ENCODE measurements at places on chromosomes 6 and 20.

DNA sequence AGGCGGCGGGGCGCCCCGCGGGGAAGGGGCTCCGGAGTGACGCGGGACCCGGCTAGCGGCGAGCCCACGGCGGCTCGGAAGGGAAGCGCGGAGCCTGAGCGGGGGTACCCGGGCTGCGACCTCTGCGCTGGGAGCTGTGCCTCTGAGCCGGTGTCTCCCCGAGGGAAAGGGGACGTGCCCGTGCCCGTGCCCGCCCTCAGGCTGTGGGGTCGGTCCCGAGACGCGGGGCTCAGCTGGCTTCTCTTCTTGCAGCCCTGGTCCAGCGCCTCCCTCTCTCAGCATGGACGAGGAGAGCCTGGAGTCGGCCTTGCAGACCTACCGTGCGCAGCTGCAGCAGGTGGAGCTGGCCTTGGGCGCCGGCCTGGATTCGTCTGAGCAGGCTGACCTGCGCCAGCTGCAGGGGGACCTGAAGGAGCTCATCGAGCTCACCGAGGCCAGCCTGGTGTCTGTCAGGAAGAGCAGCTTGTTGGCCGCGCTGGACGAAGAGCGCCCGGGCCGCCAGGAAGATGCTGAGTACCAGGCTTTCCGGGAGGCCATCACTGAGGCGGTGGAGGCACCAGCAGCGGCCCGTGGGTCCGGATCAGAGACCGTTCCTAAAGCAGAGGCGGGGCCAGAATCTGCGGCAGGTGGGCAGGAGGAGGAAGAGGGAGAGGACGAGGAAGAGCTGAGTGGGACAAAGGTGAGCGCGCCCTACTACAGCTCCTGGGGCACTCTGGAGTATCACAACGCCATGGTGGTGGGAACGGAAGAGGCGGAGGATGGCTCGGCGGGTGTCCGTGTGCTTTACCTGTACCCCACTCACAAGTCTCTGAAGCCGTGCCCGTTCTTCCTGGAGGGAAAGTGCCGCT is 686 bp downstream of the ZGPAT start:
- DNase-seq = peak; percentile 33

DNA sequence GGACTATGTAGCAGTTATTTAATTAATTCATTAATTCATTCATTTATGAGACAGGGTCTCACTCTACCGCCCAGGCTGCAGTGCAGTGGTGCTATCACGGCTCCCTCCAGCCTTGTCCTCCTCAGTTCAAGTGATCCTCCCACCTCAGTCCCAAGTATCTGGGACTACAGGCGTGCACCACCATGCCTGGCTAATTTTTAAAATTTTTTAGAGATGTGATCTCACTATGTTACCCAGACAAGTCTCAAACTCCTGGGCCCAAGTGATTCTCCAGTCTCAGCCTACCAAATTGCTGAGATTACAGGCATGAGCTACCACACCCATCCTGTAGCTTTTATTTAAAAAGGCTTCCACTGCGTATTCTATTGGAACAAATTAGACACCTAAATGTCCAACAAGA is 23.4 kb downstream of the SRPK1 start:
- no peak for DNase-seq

DNA sequence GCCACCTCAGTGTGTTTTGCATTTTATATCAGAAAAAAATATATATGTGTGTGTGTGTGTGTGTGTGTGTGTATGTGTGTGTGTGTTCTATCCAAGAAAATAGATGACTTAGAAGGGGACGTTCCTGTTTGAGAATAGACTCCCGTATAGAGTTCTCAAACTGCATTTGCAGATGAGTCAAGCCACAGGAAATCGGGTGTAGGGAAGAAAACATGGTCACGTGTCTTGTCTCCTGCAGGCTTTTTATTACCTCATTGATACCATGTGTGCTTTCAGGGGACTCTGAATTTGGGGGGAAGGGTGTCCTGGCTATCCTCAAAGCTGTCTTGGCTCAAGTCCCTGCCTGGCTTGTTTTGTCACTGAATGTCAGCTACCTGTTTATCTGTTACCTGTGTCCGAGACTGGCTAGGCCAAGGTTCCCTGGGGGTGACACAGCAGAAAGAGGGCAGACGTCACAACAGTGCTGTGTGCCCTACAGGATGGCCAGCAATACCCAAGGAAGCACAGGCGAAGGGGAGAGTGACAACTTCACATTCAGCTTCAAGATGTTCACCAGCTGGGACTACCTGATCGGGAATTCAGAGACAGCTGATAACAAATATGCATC is 55.7 kb upstream of the NOP56 start:
- no peak for DNase-seq

DNA sequence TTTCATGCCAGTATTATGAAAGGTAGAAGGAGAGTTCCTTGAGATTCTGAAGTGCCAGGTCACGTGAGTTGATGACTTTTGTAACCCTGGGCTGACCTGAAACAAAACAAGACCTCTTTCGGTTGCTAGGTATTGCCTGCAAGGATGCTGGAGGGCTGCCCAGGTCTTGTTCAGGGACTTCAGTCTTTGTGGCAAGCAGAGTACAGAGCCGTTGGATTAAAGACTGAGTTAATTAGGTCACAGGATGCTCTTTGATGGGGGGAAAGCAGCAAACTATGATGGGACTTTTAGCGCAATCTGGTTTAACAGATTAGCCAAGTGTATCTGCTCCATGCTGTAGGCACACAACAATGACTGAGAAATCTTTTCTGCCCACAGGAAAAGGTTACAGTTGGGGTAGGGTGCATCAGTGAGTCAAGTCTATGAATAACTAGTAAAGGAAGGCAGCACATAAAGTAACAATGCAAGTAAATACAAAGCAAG is 12.8 kb upstream of the ELOVL5 start:
- peak; percentile 50 for DNase-seq

GRCh38 chr6:39091220-39091619 is 23.8 kb downstream of the SAYSD1 start:
- DNase-seq = no peak

DNA sequence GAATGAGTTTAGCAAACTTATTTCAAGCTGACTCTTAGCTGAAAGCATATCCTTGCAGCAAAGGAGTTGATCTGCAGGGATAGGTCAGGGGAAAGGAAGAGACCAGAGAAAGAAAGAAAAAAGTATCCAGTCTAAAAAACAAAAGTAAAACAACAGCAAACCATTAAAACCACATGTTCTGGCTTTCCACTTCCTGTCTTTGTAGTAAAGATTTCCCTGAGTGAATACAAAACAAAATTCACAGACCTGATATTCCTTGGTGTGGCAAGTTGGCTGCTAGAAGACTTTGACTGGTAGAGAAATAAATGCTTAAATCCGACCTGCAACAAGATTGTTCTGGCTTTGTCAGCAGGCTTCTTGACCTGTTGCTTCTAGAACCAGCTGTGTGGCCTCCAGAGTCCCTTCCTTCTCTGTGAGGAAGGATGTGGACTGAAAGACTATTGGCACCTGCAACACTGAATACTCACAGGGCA is 23.4 kb upstream of the MCM3 start:
- DNase-seq = no peak

DNA sequence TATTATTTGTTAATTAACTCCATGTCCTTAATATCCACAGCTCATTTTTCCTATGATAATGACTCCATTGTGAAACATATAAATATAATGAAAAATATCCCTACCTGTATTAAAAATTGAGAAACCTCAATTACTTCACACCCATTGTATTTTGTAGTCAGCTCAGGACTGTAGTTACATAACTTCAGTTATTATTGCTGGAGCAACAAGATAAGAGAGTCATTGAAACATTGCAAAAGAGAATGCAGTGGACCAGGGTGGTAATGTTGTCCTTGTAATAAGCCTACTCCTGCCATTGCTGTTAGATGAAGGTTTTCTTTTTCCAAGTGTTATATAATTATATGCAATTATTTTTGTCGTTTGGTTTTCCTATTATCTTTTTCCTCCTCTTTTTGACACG is 184.4 kb downstream of the PRL start:
- DNase-seq = no peak

DNA sequence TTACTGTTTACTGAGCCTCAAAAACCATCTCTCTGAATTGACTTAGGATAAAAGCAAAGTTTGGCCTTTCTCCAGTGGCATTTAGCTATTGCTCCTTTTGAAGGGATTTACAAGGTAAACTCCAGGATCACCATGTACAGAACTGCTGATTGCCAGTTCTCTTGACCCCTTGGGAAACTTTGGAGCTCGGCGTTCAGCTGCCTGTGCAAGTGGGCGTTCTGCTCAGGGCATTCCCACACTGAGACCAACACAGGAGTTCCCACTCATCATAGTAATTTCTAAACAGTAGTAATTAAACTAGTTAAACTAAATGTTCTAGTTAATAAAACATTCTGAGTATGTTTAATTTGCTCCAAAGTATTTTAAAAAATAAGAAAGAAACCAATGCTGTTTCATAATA is 14.9 kb downstream of the KCNQ5 start:
- no peak for DNase-seq

DNA sequence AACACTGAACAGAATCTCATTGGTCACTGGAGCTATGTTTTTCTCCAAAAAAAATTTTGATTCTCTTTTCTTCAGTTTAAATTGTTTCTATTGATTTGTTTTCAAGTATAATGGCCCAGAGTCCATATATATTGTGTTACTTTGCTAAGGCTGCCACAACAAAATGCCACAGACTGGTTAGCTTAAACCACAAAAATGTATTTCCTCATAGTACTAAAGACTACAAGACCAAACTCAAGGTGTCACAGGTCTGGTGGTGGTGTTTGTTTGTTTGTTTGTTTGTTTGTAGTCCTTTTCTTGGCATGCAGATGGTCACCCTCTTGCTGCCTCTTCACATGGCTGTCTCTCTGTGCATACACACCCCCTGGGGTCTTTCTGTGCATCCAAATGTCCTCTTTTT is 34.0 kb downstream of the BMP5 start:
- DNase-seq = no peak

DNA sequence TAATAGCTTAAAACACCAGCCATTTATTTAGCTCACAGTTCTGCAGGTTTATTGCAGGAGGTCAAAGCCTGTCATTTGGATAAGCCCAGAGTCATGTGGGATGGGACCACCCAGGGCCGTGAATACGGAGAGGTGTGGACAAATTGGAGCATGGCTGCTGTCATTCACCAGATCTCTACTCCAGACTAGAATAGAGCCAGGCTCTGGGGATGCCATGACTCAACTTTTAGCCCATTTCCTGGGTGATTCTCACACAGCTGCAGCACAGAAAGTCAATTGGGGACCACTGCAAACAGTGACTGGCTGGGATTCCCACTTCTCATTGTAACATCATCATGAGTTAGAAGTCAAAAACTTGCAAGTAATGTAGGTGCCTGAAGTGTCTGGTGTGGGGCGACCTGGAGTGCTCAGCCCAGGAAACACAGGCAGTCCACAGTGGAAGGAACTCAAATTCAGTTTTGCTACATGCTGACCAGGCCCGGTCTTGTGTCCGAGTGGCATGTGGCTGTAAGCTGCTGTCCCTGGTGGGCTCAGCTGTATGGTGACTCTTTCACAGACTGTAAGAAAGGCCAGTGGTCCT is 174.3 kb downstream of the SCP2D1 start:
- DNase-seq = no peak

- DNase-seq = no peak
Observed at GRCh38 chr6:38487423-38487822, 152.3 kb downstream of the BTBD9 start.

DNA sequence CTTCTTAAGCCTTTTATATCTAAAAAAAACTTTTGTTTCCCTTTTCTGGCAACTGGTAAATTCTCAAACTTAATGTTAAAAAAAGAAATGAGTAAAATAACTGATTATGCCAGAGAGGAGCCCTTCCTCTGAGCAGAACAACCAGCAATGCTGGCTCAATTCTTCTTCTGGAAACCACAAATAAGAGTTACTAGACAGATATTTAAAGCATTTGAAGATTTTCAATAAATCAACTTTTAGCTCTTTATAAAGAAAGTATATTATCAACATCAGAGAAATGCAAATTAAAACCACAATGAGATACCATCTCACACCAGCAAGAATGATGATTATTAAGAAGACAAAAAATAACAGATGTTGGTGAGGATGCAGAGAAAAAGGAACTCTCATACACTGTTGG is 61.1 kb upstream of the TCF21 start:
- no peak for DNase-seq

- no peak for DNase-seq
Observed at GRCh38 chr6:95649451-95649850, 72.1 kb downstream of the MANEA start.

GRCh38 chr6:3036861-3037637 is 31.2 kb upstream of the RIPK1 start:
- DNase-seq = no peak

GRCh38 chr20:22826306-22827230 is 208.5 kb upstream of the SSTR4 start:
- no peak for DNase-seq

DNA sequence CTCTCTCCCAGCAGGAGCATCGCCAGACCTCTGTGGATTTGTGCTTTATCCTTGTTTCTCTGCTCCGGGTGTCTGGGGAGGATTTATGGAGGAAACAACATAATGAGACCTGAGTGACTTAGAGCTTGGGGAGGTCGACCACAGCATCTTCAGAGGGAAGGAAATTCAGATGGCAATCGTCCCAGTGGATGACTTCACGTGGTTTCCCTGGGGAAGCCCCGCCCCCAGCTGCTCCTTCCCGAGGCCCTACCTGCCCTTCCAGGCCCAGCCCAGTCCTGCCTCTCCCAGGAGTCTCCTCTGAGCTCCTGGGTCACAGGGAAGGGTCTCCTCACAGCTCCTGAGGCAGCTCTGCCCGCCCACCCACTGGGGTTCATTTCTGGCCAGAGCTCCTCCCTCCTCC is 430.3 kb upstream of the SULF2 start:
- DNase-seq = no peak

DNA sequence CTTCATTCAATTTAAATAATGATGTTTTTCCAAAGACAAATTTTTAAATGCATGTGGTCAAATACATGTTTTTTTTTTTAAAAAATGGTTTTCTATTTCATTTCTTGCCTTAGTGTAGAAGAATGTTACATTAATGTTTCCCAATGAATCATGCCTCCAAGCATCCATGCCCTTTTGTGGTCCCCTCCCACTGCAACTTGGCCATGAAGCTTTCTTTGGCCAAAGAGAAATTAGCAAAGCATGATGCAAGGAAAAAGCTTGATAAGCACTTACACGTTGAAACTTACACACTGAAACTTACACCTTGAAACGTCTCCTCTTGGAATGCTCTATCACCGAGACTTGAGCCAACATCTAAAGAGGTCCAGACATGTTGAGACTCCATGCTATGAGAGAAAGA is 93.0 kb upstream of the ELOVL5 start:
- no peak for DNase-seq

GRCh38 chr6:2560917-2561698 is 189.6 kb downstream of the MYLK4 start:
- no peak for DNase-seq

DNA sequence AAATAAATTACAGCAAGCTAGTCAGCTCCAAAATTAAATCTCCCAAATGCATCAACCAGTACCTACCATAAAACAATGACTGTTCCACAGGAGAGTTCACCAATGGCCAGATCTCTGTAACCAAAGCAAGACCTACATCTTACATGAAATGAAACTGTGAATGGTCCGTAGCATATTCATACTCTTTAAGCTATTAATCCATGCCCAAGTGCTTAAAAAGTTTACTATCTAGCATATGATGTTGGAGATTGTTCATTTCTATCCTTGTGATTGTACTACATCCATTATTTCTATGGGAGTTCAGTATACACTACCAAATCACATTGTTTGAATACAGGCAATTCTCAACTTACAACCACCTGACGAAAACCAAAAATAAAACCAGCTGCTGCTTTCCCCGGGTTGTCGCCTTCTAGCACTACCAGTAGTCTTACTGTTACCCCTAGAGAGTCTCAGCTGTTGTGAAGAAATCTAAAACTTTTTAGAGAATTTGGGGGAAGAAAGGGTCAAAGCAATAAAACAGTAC is 38.0 kb downstream of the HIVEP2 start:
- no peak for DNase-seq
